Activated naive CD8-positive, alpha-beta T cell treated with anti-CD3 and anti-CD28 coated beads, Interleukin-2, amount 50 U/mL, for 24 hours (primary cell): ENCODE measurements at places on chromosomes 6 and 20.

GRCh38 chr6:152267967-152268845 lies 369.0 kb downstream of the SYNE1 start:
- H3K27ac ChIP-seq, result no peak overlapping the region
- H3K36me3 ChIP-seq, result peaks cover 19% of the 10 kb centered on the region
- H3K4me1 ChIP-seq, result peaks cover 3% of the 10 kb centered on the region
- no peak for DNase-seq
- no peaks in the 10 kb centered on the region for H3K27me3 ChIP-seq
- H3K4me3 ChIP-seq, result no peak overlapping the region

DNA sequence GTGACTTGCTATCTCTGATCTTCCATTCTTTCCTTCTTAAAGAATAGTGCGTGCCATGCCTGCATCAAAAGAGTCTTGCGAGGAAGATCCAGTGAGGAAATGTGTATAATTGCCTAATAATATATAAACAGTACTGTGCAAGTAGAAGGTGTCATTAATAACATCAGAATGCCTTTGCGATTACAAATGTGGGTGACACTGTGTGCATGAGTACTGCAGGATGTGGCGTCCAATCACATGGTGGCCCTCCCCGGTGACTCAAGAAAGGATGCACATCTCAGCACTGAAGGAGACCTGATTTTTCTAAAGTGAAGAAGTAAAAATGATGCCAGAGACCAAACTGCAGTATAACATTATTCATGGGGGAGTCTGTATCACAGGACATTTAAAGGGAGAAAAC lies 107.5 kb upstream of the EDN1 start:
- H3K36me3 ChIP-seq, result no peaks in the 10 kb centered on the region
- H3K27ac ChIP-seq, result no peak overlapping the region
- no peak overlapping the region for H3K4me3 ChIP-seq
- H3K4me1 ChIP-seq, result peaks cover 5% of the 10 kb centered on the region
- H3K27me3 ChIP-seq, result no peaks in the 10 kb centered on the region

DNA sequence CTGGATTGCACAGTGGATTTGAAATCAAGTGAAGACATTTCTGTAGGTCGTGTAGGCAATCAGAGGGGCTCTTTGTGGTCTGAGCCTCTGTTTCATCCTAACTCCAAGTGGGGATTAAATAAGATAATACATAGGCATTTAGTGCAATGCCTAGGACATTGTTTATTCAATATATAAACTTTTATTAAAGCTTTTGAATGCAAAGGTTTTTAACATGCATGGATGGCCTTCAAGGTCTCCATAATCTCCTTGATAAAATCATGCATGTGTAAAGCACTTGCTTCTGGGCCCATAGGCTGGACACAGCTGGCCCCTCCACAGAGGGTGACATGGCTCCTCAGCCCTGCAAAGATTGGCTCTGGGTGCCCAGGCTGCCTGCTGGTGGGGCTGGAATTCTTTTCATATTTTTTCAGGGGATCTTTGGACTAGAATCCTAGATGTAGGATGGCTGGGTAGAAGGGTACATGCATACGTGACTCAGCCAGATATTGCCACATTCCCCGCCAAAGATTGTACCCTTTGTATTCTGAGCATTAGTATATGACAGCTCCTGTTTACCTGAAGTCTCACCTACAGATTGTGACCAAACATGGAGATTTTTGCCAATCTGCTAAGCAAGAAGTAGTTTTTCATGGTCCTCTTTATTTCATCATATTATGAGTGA lies 19.0 kb upstream of the AVP start:
- no peak overlapping the region for H3K27ac ChIP-seq
- H3K4me3 ChIP-seq, result no peak overlapping the region
- DNase-seq, result no peak
- peaks cover 21% of the 10 kb centered on the region for H3K4me1 ChIP-seq

DNA sequence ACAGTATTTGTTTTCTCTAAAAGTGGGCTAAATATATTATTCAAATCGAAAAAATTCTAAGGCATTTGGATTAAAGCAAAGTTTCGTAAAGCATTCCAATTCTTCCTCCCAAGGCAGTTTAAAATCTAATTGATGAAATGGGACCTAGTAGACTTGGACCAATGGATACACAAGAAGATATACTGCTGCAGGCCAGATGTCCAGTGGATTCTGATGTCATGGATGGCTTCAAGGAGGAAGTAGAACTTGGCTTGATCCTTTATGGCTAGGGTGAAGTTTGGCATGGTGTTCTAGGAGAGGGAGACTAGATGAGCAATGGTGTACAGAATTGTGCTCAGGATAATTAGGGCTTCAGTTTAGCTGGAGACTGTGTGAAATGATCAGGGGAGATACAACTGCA lies 559.5 kb upstream of the MMS22L start:
- no peak overlapping the region for H3K4me3 ChIP-seq
- no peaks in the 10 kb centered on the region for H3K36me3 ChIP-seq
- H3K27me3 ChIP-seq, result no peaks in the 10 kb centered on the region
- H3K27ac ChIP-seq, result no peak overlapping the region

DNA sequence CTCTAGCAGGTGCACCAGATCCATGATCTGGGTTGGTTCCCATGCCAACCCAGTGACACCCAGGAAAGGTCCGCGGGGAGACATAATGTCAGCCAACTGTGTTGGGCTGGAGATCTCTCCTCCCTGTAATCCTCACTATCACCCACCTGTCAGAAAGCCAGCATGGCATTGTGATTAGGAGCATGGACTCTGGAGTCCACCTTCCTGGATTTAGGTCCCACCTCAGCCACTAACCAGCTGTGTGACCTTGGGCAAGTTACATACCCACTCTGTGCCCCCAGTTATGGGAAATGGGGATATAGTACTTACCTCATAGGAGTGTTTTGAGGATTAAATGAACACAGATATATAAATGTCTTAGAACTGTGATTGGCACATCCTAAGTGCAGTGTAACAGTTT lies 97.9 kb downstream of the ZDHHC14 start:
- H3K4me3 ChIP-seq, result no peak overlapping the region
- no peak for DNase-seq
- no peaks in the 10 kb centered on the region for H3K36me3 ChIP-seq
- no peaks in the 10 kb centered on the region for H3K27me3 ChIP-seq

- peaks cover 62% of the 10 kb centered on the region for H3K4me1 ChIP-seq
- no peaks in the 10 kb centered on the region for H3K27me3 ChIP-seq
- H3K36me3 ChIP-seq, result peaks cover 20% of the 10 kb centered on the region
- DNase-seq, result no peak
- H3K27ac ChIP-seq, result peak overlapping the region; percentile 11
Measured at GRCh38 chr6:144365271-144365670, 80.1 kb downstream of the UTRN start.

DNA sequence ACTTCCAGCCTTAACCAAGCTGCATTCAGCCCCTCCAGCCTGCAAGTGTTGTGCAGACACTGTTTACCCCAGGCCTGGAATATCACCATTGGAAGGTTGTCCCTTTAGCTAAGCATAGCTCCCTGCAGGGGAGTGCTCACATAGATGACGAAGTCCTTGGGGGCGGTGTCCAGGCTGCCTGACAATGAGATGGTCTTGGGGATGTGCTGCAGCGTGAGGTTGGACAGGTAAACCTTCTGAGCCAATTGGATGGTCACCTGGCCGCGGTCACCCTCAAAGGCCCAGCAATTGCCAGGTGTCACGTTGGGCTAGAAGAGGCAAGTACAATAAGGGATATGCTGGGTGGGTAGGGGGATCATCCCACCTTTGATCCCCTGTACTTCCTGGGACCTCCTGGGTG lies 18.6 kb downstream of the SUN5 start:
- H3K27ac ChIP-seq, result no peak overlapping the region
- no peaks in the 10 kb centered on the region for H3K36me3 ChIP-seq
- DNase-seq, result no peak
- peaks cover 3% of the 10 kb centered on the region for H3K4me1 ChIP-seq
- no peak overlapping the region for H3K4me3 ChIP-seq

- no peaks in the 10 kb centered on the region for H3K27me3 ChIP-seq
- H3K36me3 ChIP-seq, result no peaks in the 10 kb centered on the region
- no peak overlapping the region for H3K4me3 ChIP-seq
- DNase-seq, result no peak
Measured at GRCh38 chr6:43796903-43797890, 27.2 kb downstream of the VEGFA start.

GRCh38 chr6:44110966-44111365 lies 16.3 kb downstream of the MRPL14 start:
- peaks cover 29% of the 10 kb centered on the region for H3K36me3 ChIP-seq
- no peak overlapping the region for H3K4me3 ChIP-seq
- H3K27ac ChIP-seq, result no peak overlapping the region
- no peak for DNase-seq

GRCh38 chr6:7910654-7911344 lies at the start of gene TXNDC5:
Gene TXNDC5, minus strand, starts transcription at chr6:7910788. Its CDS starts 12 bp downstream, at chr6:7910776.
- H3K4me1 ChIP-seq, result peaks cover 23% of the 10 kb centered on the region
- peak within 1 kb of the TSS; percentile 80 for H3K27ac ChIP-seq
- peak; percentile 83 for DNase-seq
- H3K27me3 ChIP-seq, result peaks cover 1% of the 10 kb centered on the region
- H3K4me3 ChIP-seq, result peak within 1 kb of the TSS; percentile 91
- peaks cover 11% of the 10 kb centered on the region for H3K36me3 ChIP-seq

DNA sequence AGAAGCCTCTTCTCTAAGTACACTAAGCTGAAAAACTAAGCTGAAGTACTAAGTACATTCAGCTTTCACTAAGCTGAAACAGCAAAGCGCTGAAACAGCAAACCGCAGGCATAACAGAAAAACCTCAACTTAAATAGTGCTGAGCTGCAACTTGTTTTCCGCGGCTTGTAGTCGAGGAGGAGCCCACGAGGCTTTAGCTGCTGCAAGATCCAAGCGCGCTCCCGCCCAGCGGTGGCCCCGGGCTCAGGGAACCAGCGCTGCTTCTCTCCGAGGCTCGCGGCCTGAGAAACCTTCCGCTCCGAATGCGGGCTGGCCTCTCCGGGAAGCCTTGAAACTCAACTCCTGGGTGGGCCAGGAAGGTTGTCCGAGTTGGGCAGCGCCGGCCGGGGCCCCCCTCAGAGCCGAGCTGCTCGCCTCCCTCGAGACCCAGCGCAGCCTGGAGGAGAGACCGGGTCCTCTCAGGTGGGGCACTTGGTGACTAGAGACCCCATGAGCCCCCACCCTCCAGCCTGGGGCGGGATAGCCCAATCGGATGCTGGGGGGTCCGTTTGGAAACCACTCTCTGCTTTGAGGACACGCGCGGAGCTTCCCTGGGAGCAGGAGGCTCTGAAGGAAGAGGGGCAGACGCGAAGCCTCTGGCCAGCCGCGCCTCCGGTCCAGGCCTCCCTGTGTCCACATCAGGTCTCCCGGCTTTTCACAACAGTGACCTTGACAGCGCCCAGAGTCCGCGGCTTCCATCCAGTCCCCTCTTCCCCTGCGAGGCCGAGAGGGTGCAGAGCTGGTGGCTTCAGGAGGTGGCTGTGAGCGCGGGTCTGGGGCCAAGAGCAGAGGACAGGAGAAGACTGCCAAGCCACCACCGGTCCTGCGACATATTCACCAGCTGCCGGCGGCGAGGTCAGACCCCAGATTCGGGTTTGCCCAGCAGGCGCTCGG lies 38.1 kb upstream of the HLA-E start:
- H3K27me3 ChIP-seq, result peaks cover 93% of the 10 kb centered on the region
- peak; percentile 43 for DNase-seq
- H3K4me1 ChIP-seq, result peaks cover 32% of the 10 kb centered on the region

DNA sequence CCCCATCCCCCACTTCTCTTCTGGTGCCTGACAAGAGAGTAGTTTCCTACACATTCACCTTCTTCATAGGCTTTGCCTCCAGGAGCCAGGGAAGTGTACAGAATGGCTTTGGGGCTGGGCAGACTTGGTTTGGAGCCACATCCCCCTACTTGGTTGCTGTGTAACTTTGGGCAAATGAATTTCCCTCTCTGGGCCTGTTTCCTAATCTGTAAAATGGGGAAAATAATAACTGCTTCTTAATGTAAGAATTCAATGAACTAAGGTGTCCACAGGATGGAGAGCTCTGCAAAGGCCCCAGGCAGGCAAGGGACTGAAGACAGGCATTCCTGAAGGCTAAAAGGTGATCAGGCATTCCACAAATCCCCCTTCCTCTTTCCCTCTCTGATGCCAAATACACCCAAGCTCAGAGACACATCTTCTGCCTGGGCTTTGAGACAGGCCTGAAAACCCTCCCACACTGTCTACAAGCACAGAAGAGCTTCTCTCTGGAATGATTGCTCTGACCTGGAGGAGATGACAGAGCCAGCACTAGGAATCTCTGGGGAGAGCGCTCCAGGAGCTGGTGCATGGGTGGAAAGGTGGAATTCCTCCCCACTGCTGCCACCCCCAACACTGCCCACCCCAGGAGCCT lies 6.9 kb upstream of the C20orf203 start:
- no peak overlapping the region for H3K4me3 ChIP-seq
- no peak for DNase-seq
- peaks cover 10% of the 10 kb centered on the region for H3K4me1 ChIP-seq
- no peaks in the 10 kb centered on the region for H3K27me3 ChIP-seq
- H3K36me3 ChIP-seq, result no peaks in the 10 kb centered on the region
- H3K27ac ChIP-seq, result no peak overlapping the region

- H3K27me3 ChIP-seq, result peaks cover 15% of the 10 kb centered on the region
- H3K27ac ChIP-seq, result no peak overlapping the region
- H3K36me3 ChIP-seq, result no peaks in the 10 kb centered on the region
- peaks cover 19% of the 10 kb centered on the region for H3K4me1 ChIP-seq
- DNase-seq, result no peak
- no peak overlapping the region for H3K4me3 ChIP-seq
Measured at GRCh38 chr6:37620519-37620918, 77.2 kb downstream of the MDGA1 start.

- H3K4me3 ChIP-seq, result no peak overlapping the region
- no peak overlapping the region for H3K27ac ChIP-seq
- no peaks in the 10 kb centered on the region for H3K36me3 ChIP-seq
- DNase-seq, result no peak
- H3K4me1 ChIP-seq, result no peaks in the 10 kb centered on the region
Measured at GRCh38 chr6:22774129-22774528, 204.8 kb downstream of the HDGFL1 start.

- peaks cover 48% of the 10 kb centered on the region for H3K4me1 ChIP-seq
- H3K27me3 ChIP-seq, result no peaks in the 10 kb centered on the region
- H3K4me3 ChIP-seq, result no peak overlapping the region
- no peak overlapping the region for H3K27ac ChIP-seq
- no peak for DNase-seq
- no peaks in the 10 kb centered on the region for H3K36me3 ChIP-seq
Measured at GRCh38 chr6:163427498-163428254, 13.2 kb downstream of the QKI start.

- no peak overlapping the region for H3K27ac ChIP-seq
- no peak for DNase-seq
- no peaks in the 10 kb centered on the region for H3K36me3 ChIP-seq
Measured at GRCh38 chr6:118967239-118967638, 32.3 kb upstream of the MCM9 start.

DNA sequence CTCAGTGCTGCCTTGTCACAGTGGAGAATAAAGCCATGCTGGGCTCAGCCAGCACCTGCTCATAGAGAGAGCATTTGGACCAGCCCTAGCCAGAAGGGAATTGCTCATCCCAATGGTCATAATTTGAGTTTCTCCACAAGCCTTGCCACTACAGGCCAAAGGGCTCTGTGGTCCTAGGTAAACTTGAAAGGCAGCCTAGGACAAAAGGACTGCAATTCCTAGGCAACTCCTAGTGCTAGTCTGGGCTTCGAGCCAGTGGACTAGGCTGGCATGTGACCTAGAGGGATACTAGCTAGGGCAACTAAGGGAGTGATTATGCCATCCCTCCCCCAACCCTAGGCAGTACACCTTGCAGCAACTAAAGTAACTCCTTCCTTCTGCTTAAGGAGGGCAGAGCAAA lies 516.2 kb downstream of the BCKDHB start:
- H3K4me3 ChIP-seq, result no peak overlapping the region
- H3K36me3 ChIP-seq, result no peaks in the 10 kb centered on the region
- no peaks in the 10 kb centered on the region for H3K4me1 ChIP-seq
- no peak for DNase-seq
- H3K27ac ChIP-seq, result no peak overlapping the region
